ENCODE measurements at places on chromosomes 4 and X. TPM values are rescaled to one million over a fixed set of nuclear protein-coding genes. Genes with fewer than 3 reads are reported as not detected.

DNA sequence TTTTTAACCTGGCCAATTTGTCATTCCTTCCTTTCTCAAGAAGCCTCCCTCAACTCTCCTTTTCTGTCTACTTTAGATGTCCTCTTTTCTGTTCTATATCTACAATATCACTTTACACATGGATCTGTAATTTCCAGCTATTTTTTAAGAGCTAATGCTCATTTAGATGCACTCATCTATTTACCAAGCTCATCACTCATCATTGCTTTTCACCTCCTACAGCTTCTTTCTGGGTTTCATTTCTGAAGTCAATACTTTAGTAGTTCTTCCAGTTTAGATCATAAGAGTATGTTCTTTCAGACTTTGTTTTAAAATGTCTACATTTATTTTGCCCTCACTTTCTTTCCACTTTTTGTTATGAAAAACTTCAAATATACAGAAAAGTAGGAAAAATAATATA lies 466.9 kb downstream of the MID1IP1 start:
- no peak overlapping the region for H3K27ac ChIP-seq
- H3K4me3 ChIP-seq = no peak overlapping the region
- H3K4me1 ChIP-seq = no peaks in the 10 kb centered on the region
- no peak for DNase-seq
- H3K36me3 ChIP-seq = no peaks in the 10 kb centered on the region

CT47B1 gene
- total RNA-seq = not detected

GRCh38 chr4:46444318-46445000 lies 54.5 kb upstream of the GABRA2 start:
- H3K27me3 ChIP-seq = no peaks in the 10 kb centered on the region
- H3K27ac ChIP-seq = no peak overlapping the region
- no peak overlapping the region for H3K4me3 ChIP-seq
- no peak for DNase-seq
- H3K36me3 ChIP-seq = no peaks in the 10 kb centered on the region

GRCh38 chr4:155249016-155249566 lies 40.7 kb downstream of the NPY2R start:
- no peak overlapping the region for H3K27ac ChIP-seq
- H3K36me3 ChIP-seq = no peaks in the 10 kb centered on the region
- no peak for DNase-seq
- no peak overlapping the region for H3K4me3 ChIP-seq
- no peaks in the 10 kb centered on the region for H3K4me1 ChIP-seq

GRCh38 chr4:87506974-87507701 lies 22.0 kb downstream of the SPARCL1 start:
- DNase-seq = no peak
- no peaks in the 10 kb centered on the region for H3K27me3 ChIP-seq
- no peaks in the 10 kb centered on the region for H3K36me3 ChIP-seq
- H3K4me1 ChIP-seq = peaks cover 6% of the 10 kb centered on the region
- no peak overlapping the region for H3K27ac ChIP-seq

DNA sequence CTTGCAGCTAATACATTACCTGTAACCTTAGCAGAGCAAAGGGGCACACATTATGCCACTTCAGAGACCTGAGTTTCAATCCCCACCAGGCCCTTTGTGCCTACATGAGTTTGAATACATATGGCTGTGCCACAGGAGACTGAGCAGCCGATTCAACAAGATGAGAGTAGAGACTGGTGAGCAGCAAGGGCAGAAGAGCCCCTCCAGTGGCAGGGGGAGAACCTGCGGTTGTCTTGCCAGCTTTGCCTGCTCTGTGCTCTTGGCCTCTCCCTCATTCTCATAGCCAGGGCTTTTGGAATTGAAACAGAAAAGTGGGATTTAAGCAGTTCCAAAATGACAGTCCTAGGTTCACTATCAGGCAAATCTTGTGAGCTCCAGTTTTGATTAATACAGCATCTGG lies 52.3 kb upstream of the CLNK start:
- H3K36me3 ChIP-seq = no peaks in the 10 kb centered on the region
- no peak for DNase-seq
- H3K27me3 ChIP-seq = no peaks in the 10 kb centered on the region

Measured in endothelial cell of umbilical vein (primary cell).